ENCODE measurements at places on chromosomes 5 and 9. TPM values are rescaled to one million over a fixed set of nuclear protein-coding genes. Genes with fewer than 3 reads are reported as not detected.

GABRA1 gene
- not detected for total RNA-seq

CAVIN4 gene
- total RNA-seq, result 2.4 TPM

PAEP gene
- not detected for total RNA-seq

CDC20B gene
- not detected for total RNA-seq

ADAMTS2 gene
- 113 TPM for total RNA-seq

NR4A3 gene
- total RNA-seq, result 0.30 TPM

IGFBPL1 gene
- total RNA-seq, result not detected

TAF11L10 gene
- total RNA-seq, result not detected

FOXD4L3 gene
- not detected for total RNA-seq

MTX3 gene
- 19.3 TPM for total RNA-seq

ADAMTS16 gene
- total RNA-seq, result 3.9 TPM

NDUFS4 gene
- 95.0 TPM for total RNA-seq
